ENCODE measurements at places on chromosomes 2 and 18. TPM values are rescaled to one million over a fixed set of nuclear protein-coding genes. Genes with fewer than 3 reads are reported as not detected.

- no peaks in the 10 kb centered on the region for H3K27me3 ChIP-seq
- H3K27ac ChIP-seq: peak overlapping the region; percentile 84
- peaks cover 21% of the 10 kb centered on the region for H3K4me1 ChIP-seq
- no peak overlapping the region for H3K4me3 ChIP-seq
Measured at GRCh38 chr2:181312515-181312927, 144.7 kb upstream of the ITGA4 start.

GRCh38 chr2:164922134-164922533 is 33.2 kb downstream of the SLC38A11 start:
- no peaks in the 10 kb centered on the region for H3K27me3 ChIP-seq
- no peak for DNase-seq
- no peaks in the 10 kb centered on the region for H3K36me3 ChIP-seq

DNA sequence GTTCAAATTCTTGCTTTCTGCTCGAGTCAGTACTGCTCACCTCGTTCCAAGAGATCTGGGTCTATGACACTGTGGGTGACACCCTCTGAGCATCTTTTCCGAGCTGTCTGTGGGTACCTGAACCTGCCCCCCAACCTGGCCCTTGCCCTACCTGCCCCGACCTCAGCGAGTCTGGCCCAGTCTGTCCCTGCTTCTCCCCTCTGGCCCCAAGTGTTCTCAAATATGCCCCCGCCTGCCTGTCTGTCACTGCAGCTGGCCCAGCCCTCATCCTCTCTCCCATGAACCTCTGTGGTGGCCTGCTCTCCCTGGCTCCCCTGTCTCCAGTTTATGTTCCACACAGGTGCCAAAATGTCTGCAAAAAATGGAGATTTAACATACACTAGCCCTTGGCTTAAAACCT is 11.8 kb downstream of the IL1R1 start:
- no peaks in the 10 kb centered on the region for H3K27me3 ChIP-seq
- H3K36me3 ChIP-seq: no peaks in the 10 kb centered on the region

- peaks cover 10% of the 10 kb centered on the region for H3K36me3 ChIP-seq
- peak overlapping the region; percentile 50 for H3K27ac ChIP-seq
- peaks cover 19% of the 10 kb centered on the region for H3K4me1 ChIP-seq
Measured at GRCh38 chr2:24083567-24084385, 858 bp downstream of the TP53I3 start.

GRCh38 chr2:147546109-147546508 is 298.7 kb upstream of the ACVR2A start:
- no peaks in the 10 kb centered on the region for H3K36me3 ChIP-seq
- H3K4me1 ChIP-seq: no peaks in the 10 kb centered on the region
- H3K27me3 ChIP-seq: no peaks in the 10 kb centered on the region
- no peak overlapping the region for H3K4me3 ChIP-seq
- H3K27ac ChIP-seq: no peak overlapping the region

- H3K27ac ChIP-seq: no peak overlapping the region
- H3K4me3 ChIP-seq: no peak overlapping the region
- H3K4me1 ChIP-seq: peaks cover 9% of the 10 kb centered on the region
- peak; percentile 73 for DNase-seq
Measured at GRCh38 chr18:74951165-74951760, 257.7 kb downstream of the PTGR3 start.

DNA sequence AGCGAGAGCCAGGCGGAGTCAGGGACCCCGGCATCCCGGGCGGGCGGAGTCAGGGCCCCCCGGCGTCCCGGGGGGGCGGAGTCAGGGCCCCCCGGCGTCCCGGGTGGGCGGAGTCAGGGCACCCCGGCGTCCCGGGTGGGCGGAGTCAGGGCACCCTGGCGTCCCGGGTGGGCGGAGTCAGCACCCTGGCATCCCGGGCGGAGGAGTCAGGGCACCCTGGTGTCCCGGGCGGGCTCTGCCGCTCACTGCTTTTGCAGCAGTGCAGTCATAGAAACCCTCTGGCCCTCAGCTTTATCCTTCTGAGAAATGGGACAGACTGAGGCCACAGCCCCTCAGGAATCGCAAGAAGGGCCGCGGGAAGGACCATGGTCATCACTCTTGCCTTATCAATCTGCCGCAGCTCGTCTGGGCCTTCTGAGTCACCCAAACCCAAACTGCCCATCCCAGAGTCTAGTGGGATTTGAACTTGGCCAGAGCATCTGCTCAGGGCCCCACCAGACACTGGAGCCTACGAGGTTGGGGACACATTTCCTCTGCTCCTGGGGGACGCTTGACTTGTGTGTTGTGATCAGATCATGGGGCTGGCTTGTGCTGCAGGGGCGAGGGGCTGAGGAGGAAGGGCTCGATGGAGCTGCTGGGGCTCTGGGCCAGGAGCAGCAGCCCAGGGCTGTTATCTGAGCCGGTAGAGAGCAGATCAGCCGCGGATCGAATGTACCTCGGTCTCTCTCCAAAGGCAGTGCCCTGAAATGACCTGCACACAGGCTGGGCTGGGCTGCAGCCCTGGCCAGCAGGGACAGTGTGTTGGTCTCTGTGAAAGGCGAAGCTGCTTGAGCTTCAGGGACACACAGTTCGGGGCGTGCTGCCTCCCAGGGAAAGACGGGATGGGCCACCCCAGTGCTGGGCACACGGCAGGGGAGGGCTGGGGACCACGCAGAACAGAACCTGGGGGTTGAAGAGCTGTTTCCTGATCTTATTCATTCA is 290.1 kb upstream of the HDAC4 start:
- H3K4me3 ChIP-seq: no peak overlapping the region
- H3K36me3 ChIP-seq: no peaks in the 10 kb centered on the region
- H3K4me1 ChIP-seq: peaks cover 8% of the 10 kb centered on the region
- H3K27ac ChIP-seq: no peak overlapping the region

DNA sequence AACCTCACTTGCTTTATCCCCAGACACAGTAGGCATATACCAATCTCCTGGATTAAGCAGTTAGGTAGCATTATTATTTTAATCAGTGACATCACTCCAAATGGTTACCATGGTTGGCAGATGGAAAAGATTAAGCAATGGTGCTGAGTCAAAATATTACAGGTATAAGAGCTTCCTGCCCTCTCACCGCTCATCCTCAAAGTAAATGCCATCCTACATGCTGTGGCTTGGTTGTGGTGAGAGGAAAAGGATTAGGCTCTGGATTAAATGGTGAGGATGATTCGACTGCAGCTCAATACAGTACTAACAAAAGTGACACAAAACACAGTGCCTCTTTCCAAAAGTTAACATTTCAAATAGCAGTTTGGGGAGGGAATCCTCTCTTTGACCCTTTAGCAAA is 108.9 kb upstream of the ACAA2 start:
- H3K4me3 ChIP-seq: no peak overlapping the region
- DNase-seq: no peak
- H3K27ac ChIP-seq: no peak overlapping the region
- no peaks in the 10 kb centered on the region for H3K27me3 ChIP-seq

PNKD gene
- total RNA-seq: 18.9 TPM

IL36G gene
- not detected for total RNA-seq

CIB4 gene
- not detected for total RNA-seq
